Skin of body (tissue), 3 donors: ENCODE measurements at places on chromosomes 12 and 14. TPM values are rescaled to one million over a fixed set of nuclear protein-coding genes. Genes with fewer than 3 reads are reported as not detected.

- no peak for DNase-seq
These were observed 85.5 kb downstream of the PDE3A start for GRCh38 chr12:20453756-20454310.

DNA sequence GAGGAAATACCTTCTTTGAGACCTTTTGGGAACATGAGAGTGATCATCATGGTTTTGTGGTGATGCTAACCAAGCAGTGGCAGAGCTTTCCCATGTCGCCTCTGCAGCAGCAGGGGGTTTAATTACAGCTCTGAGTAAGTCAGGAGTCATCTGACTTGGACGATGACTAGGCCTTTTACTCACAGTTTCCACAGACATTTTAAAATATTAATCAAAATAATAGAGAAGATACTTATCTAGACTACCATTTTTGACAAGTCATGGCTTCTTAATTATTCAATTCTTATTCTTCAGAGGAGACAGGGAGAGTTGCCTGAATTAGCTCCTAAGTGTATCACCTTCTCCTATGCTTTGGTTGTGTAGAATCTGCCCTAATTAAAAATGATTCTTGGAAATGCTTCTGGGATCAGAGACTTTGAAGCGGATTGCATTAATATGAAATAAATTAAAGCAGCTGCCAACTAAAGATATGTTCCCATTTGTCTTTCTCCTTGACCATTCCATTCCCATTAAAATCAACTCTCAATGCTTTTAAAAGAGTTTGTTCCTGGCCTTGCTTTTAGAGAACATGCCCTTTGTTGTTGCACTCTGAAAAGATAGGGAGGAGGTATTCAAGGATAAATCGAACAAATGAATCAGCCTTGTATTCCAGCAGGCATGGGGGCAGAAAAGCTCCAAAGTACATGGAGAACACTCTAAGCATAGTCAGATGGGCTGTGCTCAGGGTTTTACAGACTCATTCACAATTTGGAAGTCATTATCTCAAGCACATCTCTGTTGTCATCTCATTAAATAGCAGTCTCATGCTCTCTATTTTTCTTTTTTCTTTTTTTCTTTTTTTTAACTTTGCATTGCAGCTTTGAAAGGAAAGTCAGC lies 7.7 kb upstream of the IFNG-AS1 start:
- no peak for DNase-seq

DNA sequence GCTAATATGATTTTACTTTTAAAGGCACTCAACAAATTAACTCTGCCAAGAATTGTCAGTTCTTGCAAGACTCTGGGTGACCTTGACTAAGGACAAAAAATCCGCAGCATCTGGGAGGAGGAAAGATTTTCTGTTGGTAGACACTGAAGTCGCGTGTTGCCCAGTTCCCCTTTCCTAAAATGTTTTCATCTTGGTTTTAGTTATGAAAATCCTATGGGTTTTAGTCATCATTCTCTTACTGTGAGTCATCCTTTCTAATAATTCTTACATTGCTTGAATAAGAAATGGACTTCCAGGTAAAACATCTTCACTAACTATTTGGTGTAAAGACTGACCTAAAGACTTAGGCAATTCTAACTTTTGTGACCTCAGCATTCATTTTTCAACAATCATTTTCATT lies 9.1 kb downstream of the GSG1 start:
- DNase-seq = no peak

- DNase-seq = no peak
These were observed 7.5 kb upstream of the CDCA4 start for GRCh38 chr14:105028251-105028927.

Gene CLEC4A
- total RNA-seq = 4.7 TPM
